ENCODE measurements at places on chromosomes 13 and 19. TPM values are rescaled to one million over a fixed set of nuclear protein-coding genes. Genes with fewer than 3 reads are reported as not detected.

DNA sequence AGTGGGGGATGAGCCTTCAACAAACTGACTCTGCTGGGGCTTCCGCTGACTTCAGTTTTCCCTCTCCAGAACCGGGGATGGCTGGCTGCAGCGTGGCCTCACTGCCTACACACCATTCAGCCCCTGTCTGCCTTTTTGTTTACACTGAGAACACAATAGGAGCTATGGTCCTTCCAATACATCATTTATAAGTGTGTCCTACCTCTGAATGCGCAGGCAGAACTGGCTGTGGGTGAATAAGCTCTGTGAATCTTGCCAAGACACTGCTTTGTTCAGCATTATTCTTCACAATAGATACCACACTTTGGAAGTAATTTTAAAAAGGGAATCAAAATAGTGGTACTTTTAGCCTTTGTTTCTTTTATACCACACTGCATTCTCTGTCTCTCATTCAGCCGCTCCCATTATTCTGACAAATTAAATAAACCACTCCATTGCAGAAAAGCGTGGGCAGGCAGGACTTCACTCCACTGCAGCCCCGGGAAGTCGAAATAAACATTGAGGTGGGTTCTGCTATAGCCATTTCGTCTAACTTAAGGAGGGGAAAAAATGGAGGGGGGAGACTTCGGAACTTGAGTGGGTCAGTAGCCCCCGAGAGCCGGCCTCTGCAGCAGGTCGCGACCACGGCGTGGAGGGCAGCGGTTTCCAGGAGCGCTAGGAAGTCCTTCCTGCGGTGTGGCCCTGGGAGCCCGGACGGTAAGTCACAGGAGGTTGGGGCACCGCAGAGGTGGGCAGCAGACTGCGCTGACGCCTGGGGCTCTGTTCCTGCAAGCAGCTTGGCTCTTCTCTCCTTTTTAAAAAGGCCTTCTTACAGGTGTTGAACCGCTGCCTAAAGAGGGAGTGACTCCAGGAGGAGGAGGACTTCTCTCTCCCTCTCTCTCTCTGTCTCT lies 94.8 kb upstream of the SOX1 start:
- no peak for DNase-seq

DNA sequence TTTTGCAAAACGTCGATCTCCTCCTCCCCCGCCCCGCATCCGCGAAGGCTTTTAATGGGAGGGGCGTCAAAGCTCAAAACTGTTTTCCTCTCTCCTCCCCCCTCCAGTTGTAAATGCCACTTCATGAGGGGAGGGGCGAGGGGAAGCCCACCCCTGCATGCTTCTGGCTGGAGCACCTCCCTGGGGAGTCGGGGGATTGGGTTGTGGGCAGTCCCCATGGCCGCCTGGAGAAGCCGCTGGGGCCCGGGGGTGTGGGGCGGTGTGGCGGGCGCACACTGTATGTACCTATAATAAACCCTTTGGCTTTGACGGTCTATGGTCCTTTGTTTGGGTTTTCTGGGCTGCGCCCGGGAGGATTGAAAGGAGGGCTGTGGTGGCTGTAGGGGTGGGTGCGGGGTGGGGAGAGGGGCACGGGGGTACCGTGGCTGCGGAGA lies 505 bp upstream of the SHKBP1 start:
- DNase-seq: no peak

- DNase-seq: no peak
Measured at GRCh38 chr19:50629801-50630200, 9.9 kb downstream of the SYT3 start.

GRCh38 chr13:75694722-75695121 lies 58.6 kb downstream of the LMO7 start:
- no peak for DNase-seq

- DNase-seq: peak; percentile 89
Measured at GRCh38 chr19:33406521-33407139, 33.1 kb downstream of the CEBPG start.

The LRRC4B gene
- 78.3 TPM for total RNA-seq

The MIR17HG gene
- 42.8 TPM for total RNA-seq
